T follicular helper cell (primary cell): ENCODE measurements at places on chromosomes 3 and 15.
A peak's percentile ranks its signal among the peaks of the same experiment; 100 is the strongest.

- no peak for DNase-seq
These were observed 12.2 kb downstream of the TMEM43 start for GRCh38 chr3:14137004-14137403.

- peak; percentile 41 for DNase-seq
These were observed 12.5 kb downstream of the RAB27A start for GRCh38 chr15:55277116-55277564.

DNA sequence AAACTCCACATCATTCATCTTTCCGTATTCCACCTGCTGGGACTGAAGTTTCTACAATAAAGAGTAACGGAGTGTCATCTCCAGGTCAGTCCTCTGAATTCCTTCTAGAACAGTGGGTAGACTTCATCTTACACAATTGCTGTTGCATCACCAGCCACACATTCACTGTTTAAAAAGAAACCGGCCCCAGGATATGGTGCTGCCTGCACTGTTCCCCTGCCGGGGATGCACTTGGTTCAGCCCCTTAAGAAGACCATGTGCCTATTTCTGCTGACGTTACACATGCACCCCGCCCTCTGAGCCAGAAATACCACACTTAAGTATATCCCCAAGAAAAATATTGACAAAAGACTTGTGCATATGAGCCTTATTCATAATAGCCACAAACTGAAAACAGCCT, 233.4 kb downstream of the FEZF2 start:
- no peak for DNase-seq

DNA sequence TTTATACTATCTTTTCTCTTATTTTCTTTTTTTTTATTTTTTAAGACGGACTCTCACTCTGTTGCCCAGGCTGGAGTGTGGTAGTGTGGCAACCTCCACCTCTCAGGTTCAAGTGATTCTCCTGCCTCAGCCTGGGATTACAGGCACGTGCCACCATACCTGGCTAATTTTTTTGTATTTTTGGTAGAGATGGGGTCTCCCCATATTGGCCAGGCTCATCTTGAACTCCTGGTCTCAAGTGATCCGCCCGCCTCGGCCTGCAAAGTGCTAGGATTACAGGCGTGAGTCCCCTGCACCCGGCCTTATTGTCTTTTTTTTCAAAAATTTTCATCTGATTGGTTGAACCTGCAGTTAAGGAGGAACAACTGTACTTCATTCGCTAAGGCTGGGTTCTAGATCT, 21.8 kb downstream of the ABHD2 start:
- no peak for DNase-seq

DNA sequence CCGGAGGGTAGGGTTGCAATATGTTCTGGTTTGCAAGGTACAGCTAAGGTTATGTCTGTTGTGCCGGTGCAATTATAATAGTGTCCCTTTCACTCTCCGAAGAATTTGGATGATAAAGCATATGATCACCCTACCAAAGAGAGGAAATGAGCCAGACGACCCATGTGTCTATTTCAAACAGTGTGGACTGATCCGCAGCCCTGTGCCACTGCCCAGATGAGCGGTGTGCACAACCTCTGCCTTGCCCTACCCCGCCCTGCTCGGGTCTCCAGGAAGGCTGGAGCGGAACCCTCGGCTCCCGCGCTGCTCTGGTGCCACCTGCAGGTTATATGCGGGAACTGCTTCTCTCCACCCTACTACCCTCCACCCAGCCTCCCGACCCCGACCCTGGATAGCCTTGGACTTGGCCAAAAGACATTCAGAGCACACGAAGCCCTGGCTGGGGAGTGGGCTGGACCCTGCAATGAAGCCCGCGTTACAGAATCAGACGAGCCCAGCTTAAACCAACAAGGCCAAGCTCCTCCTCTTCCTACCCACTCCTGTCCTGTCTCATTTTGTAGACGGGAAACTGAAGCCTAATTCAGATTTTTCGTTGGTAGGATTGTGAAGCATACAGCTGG, 68.4 kb upstream of the CHRNB4 start:
- peak; percentile 43 for DNase-seq

- no peak for DNase-seq
These were observed 2.0 kb upstream of the MANF start for GRCh38 chr3:51382947-51383578.
